ENCODE measurements at places on chromosomes 7 and 10. TPM values are rescaled to one million over a fixed set of nuclear protein-coding genes. Genes with fewer than 3 reads are reported as not detected.

DNA sequence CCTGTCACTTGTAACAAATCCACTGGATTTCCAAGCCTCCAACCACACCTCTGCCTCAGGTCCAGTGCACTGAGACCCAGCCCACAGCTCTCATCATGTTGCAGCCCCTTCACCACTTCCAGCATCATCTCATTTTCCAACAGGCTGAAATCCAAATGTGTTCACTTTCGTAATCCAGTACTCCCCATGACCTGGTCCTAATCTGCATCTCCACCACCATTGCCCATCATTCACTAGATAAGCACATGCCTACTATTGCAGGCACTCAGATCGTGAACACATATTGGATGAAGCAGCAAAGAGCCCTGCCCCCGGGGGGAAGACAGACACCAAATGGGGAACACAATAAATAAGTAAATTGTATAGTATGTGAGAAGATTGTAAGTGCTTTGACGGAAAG is 76.1 kb upstream of the INSIG1 start:
- DNase-seq, result no peak

DNA sequence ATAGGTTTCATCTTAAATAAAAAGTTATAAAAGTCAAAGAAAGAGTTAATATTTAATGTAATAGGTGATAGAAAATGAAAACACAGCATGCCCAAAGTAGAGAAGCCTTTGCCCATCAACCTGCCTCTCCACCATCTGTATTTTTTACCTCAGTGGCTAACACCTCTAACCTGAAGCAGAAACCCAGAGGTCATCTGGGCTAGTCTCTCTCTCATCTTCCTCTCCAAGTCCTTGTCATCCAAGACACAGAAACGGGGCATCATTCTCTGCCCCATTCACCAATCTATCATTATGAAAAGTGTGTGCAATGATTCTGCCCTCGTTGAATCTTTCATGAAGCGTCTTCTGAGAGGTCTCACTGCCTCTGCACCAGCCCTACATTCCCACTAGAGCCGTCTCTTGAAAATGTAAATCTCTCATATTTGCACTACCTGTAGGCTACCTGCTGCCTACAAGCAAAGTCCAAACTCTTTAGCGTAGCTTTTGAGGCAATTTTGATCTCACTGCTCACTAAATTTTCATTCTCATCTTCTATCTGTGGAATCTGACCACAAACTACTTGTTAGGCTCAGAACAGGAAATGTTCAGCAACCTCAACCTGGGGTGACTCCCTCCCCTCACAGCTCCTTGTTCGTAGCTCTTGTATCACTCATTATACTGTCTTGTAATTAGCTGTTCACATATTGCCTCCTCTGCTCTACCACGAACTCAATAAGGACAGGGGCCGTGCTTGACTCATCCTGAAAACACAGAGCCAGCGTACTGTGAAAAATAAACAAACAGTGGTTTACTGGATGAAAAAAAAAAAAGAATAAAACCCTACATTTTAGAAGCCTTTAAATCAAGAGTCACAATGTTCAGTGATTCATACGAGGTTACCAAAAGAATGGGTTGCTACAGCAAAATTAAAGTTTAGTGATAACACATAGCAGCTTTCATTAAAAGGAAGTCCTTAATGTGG is 83.1 kb downstream of the CTNNA3 start:
- no peak for DNase-seq

Gene TFPI2
- not detected for polyA plus RNA-seq

- DNase-seq, result no peak
Measured at GRCh38 chr7:115561335-115562110, 469.0 kb downstream of the TFEC start.

GRCh38 chr7:45889367-45890067 is 1.2 kb downstream of the IGFBP1 start:
- no peak for DNase-seq

GRCh38 chr10:26628395-26628794 is 69.1 kb upstream of the PDSS1 start:
- no peak for DNase-seq

DNA sequence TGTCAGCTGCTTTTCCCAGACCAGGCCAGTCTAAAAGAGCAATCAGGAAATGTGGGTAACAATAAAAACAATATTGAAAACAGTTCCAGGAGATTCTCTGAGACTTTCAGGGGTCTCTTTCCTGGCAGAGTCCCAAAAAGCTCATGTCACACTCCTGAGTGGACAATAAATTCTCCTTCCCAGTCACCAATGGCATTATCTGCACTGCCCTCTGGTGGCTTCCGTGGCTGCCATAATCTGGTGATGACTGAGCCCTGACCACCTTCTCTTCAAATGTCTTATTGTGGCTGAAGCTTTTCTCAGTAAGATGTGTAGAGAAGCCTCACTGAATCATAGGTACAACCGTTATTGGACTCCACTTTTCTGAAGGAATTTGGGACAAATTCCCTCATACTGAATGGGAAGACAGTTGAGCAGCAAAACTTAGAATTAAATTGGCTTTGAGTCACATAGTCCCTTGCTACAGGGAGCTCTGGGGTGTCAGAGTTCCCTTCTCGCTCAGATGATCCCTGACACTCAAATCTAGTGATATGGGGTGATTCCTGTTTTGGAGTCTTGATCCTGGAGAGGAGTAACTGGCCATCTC is 24.4 kb upstream of the ASAH2 start:
- peak; percentile 25 for DNase-seq

- DNase-seq, result no peak
Measured at GRCh38 chr10:95458014-95458413, 103.2 kb downstream of the SORBS1 start.

DNA sequence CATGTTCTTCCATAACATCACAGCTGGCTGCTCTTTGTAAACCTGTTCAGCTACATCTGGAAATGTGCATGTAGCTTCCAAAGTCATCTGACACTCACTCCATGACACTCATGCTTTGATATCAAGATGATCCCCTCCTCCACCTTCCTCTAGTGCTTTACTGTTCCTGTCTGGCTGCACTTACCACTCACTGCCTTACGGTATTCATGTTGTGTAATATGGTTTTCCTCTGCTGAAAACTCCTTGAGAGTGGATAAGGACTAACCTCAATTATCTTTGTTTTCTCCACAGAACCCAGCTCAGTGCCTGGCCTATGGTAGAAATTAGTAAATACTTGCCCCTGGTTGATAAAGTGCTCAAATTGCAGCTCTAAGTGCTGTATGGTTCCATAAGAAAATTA is 483.9 kb downstream of the HTR7 start:
- no peak for DNase-seq

DNA sequence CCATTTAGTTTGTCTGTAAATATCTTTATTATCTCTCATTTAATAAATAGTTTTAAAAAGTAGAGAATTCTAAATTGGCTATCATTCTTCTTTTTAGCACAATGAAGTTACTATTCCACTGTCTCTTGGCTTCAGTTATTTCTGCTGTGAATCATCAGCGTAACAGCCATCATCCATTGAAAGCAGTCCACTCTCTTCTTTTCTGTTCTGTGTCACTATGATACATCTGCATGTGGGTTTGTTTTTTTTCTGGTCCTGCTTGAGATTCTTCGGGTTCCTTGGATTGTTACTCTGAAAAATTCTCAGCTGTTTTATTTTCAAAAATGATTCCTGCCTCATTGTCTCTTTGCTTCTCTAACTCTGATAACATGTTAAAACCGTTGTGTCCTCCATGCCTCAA is 52.5 kb downstream of the CSGALNACT2 start:
- no peak for DNase-seq

DNA sequence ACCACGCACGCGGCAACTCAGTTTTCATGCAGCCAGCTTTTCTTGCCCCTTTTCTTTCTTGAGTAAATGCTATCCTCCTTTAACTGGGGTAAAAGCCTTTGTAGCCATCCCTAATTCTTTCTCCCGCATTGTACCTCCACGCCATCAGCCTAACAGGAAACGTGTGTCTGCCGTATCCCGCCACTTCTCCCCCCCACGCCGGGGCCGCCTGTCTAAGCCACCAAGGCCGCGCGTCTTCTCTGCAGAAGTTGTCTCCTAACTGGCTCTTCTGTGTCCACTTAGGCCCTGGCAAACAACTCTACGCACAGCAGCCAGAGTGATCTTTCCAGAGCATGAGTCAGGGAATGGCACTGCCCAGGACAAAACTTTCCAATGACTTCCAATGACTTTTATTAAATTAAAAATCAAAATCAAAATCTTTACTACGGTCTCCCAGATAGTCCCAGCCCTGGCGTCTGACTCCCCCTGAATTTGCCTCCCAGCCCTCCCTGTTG is 74.6 kb downstream of the XRCC2 start:
- DNase-seq, result no peak

DNA sequence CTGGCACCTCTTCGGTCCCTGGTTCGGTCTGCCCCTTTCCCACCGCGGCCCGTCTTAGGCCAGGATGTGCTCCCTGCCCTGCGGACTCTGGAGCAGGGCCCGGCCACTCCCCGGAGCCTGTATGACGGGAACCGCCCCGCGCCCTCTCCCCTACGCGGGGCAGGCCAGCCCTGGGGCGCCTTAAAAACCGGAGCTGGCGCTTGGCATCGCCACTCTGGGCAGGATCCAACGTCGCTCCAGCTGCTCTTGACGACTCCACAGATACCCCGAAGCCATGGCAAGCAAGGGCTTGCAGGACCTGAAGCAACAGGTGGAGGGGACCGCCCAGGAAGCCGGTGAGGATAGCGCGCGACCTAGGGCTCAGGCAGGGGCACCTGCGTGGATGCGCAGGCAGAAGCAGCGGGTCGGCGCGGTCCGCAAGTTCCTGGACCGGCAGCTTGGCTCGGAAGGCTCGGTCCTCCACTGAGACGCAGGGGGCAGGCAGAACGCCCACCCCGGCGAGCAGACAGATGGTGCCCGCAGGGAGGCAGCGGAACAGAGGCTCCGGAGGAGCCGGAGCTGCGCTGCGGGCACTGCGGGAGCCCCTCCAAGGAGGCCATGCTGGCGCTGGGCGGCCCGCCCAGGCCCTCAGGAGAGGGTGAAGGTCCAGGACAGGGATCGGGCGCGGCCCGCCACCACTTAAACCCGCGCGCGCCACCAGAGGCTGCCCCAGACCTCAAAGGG is at the start of gene ADIRF:
Gene ADIRF, plus strand, starts transcription at position 212 of the 723 bp plus-strand sequence. Its CDS starts 63 bp downstream, at position 275.
- DNase-seq, result no peak

- DNase-seq, result no peak
Measured at GRCh38 chr10:62635127-62635526, 169.4 kb upstream of the ADO start.

- no peak for DNase-seq
Measured at GRCh38 chr10:36515319-36515718, 610.1 kb upstream of the ANKRD30A start.

Gene MMRN2
- not detected for polyA plus RNA-seq

Gene RTKN2
- 0.26 TPM for polyA plus RNA-seq

- no peak for DNase-seq
Measured at GRCh38 chr7:86667732-86668131, 24.0 kb downstream of the GRM3 start.

Data from naive B cell (primary cell).